NCI-H1694 treated with DMSO at 0.1 percent for 48 hours (cell line): ENCODE measurements at places on chromosomes 12 and 14.

GRCh38 chr14:97185186-97185585 is 388.0 kb downstream of the VRK1 start:
- peak; percentile 22 for DNase-seq

DNA sequence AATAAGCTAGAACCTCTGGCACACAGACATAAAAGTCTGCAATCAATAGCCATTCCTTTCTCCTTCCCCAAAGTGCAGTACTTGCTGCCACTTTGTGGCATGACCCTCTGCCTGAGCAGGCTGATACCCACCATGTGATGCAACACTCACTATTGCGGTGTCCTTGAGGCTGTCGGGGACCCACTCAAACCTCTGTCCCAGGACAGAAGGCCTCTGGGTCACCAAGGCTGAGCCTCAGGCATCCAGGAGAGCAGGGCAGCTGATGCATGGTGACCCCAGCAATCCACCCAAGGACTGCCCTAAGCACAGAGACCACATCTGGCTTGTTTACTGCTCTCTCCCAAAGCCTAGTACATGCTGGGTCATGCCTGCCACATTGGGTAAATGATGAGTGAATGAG is 114.2 kb downstream of the DPF3 start:
- no peak for DNase-seq

DNA sequence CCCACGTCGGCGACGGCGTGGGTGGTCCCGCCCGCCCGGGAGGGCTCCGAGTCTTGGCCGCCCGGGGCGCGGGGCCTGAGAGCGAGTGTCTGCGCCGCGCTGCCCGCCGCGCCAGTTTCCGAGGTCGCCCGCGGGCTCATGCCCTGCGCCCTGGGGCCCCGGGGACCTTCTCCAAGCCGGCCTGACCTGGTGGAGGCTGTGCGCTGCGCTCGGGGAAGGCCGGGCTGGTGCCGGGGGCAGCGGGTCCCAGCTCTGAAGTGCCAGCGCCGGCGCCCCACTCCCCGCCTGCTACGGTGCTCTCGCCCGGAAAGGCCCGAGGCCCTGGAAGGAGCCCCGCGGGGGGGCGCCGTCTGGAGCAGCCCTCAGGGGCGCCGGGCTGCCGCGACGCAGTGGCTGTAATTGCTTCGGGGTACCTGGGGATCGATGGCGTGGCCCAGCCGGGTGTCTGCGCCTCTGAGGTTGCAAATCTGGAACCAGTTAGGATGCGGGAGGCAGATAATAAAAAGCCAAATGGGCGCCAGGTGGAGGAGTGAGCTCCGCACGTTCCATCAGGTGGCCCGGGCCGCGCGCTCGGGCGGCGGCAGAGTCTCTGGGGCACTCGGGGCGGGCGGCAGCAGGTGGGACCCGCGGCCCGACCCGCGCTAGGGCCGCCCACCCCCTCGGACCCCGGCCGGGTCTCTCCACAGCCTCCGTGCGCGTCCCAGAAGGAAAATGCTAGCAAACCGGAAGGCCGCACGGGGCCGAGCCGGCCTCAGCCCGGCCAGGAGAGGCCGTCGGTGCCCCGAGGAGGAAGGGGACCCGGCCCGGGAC is 102.3 kb upstream of the DIO3 start:
- DNase-seq: no peak

DNA sequence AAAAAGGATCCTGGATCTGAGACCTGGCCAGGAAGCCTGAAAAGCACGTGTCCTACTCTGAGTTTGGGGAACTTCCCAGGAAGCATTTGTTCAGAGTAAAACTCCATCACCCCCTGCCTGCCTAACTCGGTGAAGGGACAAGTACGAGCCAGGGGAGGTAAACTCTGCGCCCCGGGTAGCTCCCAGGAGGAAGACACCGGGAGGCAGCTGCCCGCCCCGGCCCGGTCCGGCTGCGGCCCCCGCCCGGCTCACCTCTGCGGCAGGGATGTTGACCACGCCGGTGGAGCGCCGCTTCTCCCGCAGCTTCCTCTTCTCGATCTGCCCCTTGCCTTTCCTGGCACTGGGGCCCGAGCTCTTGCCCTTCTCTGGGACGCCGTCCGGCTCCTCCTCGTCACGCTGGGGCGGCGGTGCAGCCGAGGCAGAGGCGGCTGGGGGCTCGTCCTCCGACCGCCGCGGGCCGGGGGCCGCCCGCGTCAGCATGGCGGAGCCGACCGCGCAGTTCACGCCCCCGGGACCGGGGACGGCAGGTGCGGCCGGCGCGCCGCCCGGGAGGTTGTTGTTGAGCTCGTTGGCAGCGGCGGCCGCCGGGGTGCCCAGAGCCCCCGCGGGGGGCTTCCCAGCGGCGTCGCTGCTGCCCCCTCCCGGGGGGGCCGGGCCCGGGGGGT is 1.2 kb downstream of the PAWR start:
- DNase-seq: no peak

DNA sequence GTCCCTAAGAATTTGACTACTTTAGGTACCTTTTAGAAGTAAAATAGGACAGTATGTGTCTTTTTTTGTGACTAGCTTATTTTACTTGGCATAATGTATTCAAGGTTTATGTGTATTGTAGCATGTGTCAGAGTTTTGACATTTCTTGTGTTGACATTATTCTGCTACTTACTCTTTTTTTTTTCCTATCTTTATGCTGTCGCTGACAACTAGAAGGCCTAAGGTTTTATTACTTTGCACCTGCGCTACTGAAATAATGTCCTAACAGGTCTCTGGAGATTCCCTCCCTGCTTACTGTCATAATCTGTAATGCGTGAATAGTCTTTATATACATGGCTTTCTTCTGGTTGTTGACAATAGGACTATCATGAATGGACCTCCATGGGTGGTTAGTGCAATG is 43.0 kb downstream of the PDE3A start:
- no peak for DNase-seq

DNA sequence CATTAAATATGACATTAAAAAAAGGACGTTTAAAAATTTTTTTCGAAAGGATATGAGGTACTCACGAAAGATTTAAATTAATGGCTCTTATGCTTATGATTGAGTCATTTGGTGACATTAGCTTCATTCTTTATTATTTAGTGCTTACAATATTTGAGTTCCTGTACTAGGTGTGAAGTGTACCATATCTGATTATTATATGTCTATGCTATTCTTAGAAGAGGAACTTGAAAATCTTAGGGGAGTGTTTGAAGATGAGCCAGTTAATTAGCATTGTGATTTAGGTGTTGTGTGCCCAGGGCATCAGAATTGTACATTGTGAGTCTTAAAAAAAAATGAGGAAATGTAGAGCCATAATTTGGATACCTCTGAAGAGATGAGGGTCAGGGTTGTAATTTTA is 118.6 kb downstream of the FUT8 start:
- DNase-seq: no peak

DNA sequence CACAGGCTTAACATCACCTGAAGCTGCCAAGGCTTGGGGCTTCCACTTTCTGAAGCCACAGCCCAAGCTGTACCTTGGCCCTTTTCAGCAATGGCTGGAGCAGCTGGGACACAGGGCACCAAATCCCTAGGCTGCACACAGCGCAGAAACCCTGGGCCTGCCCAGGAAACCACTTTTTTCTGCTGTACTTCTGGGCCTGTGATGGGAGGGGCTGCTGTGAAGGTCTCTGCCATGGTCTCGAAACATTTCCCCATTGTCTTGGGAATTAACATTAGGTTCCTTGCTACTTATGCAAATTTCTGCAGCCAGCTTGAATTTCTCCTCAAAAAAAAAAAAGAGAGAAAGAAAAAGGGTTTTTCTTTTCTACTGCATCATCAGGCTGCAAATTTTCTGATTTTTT is 219.1 kb downstream of the RPL10L start:
- DNase-seq: no peak

DNA sequence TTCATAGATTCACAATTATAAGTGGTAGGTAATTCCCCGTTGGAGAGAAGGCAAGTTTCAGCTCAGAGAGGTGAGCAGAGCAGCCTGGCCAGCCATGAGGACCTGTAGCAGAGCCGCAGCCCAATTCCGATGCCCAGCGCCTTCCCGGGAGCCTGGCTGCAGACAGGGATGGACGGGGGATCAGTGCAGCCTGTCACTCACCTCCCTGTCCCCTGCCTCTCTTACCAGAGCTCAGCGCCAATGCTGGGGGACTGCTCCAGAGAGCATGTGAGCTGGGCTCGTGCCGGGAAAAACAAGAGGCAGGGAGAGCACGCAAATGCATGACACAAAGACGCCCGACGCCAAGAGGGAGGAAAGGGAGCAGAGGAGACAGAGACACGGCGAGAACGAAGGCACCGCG is 231.9 kb downstream of the BCL11B start:
- no peak for DNase-seq

DNA sequence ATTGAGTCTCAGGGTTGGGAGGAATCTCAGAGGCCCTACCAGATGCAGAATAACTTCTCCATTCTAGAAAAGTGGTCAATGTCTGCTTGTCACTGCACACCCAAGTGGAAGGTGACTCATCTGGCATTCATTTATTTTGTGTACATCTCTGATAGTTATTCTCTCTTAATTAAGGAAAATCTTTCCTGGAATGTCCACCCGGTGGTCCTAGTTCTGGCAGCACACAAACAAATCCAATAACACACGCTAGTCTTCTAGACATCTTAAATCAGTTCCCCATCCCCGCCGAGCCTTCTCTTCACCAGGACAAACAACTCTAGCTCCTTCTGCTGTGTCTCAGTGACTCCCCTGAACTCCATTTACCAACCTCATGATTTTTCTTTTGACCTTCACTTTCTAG is 50.0 kb upstream of the SCN8A start:
- DNase-seq: no peak

GRCh38 chr12:90499795-90500194 is 455.2 kb downstream of the CCER1 start:
- DNase-seq: no peak

GRCh38 chr12:6965714-6966113 is 4.8 kb downstream of the PHB2 start:
- DNase-seq: no peak

GRCh38 chr12:3225796-3226180 is 148.6 kb downstream of the TSPAN9 start:
- peak; percentile 52 for DNase-seq

DNA sequence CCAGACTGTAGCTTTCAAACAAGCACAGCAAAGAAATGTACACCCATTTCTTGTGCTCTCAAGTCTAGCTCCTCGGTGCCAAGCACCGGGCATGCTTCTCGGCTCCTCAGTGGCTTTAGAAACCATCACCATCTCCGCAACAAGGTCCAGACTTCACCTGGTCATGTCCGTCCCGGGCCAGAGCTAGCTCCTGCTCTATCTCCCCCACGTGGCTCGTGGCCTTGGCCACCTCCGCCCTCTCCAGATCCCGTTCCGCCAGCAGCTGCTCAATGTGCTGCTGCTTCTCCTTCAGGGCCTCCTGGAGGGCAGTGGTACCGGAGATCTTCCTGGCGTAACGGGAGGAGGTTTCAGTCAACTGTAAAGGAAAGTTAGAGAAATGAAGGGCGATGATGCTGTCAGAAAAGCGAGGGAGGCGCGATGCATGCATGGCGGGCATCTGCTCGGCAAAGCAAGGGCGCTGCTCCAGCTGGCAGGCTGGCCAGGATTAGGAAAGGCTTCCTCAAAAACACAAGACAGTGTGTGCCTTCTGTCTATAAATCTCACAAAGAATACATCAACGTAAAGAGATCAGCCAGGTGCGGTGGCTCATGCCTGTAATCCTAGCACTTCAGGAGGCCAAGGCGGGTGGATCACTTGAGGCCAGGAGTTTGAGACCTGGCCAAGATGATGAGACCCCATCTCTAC is 67.4 kb downstream of the CLIP1 start:
- DNase-seq: peak; percentile 34

GRCh38 chr14:58749066-58749669 is 111.4 kb downstream of the DACT1 start:
- DNase-seq: no peak

GRCh38 chr12:11991604-11992003 is 79.1 kb upstream of the BCL2L14 start:
- no peak for DNase-seq

- DNase-seq: peak; percentile 40
These were observed 3.6 kb downstream of the SMARCD1 start for GRCh38 chr12:50088577-50089335.

DNA sequence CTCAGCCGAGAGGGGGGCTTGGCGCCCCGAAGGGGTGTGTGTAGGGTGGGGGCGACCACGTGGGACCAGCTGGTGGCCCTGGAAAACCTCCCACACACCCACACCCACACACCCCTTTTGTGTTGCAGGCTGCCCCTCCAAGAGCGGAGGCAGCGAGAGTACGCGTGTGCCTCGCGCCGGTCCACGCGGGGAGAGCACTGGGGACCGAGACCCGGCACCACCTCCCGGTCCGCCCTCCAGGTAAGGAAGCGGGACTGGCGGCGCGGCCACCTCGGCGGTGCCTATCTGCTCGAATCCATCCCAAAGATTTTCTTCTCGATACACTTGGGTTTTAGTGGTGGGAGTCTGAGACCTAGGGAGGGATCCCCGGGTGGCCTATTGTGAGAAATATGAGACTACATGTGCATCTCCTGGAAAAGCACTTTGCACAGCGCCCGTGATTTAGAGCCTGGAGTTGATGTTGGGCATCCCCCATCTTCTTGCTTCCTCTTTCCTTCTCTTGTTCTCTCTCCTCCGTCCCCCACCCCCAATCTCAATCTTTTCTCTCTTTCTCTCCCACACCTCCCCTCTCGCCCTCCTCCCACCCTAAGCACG is 393 bp downstream of the SYT1 start:
- DNase-seq: peak; percentile 41

GRCh38 chr12:81441629-81442028 is 317.5 kb downstream of the PPFIA2 start:
- DNase-seq: no peak
